IMR-90 (cell line): ENCODE measurements at places on chromosomes 2 and 18.

GRCh38 chr2:14896330-14897030 is 264.0 kb downstream of the LRATD1 start:
- no peak for DNase-seq

- no peak for DNase-seq
These were observed 18.9 kb downstream of the SLC39A10 start for GRCh38 chr2:195675783-195676427.

- DNase-seq = peak; percentile 44
These were observed 2.3 kb downstream of the LYPD1 start for GRCh38 chr2:132667706-132668105.

- DNase-seq = no peak
These were observed 47.2 kb downstream of the SPOPL start for GRCh38 chr2:138548796-138549195.
